ENCODE measurements at places on chromosomes 13 and 19.

DNA sequence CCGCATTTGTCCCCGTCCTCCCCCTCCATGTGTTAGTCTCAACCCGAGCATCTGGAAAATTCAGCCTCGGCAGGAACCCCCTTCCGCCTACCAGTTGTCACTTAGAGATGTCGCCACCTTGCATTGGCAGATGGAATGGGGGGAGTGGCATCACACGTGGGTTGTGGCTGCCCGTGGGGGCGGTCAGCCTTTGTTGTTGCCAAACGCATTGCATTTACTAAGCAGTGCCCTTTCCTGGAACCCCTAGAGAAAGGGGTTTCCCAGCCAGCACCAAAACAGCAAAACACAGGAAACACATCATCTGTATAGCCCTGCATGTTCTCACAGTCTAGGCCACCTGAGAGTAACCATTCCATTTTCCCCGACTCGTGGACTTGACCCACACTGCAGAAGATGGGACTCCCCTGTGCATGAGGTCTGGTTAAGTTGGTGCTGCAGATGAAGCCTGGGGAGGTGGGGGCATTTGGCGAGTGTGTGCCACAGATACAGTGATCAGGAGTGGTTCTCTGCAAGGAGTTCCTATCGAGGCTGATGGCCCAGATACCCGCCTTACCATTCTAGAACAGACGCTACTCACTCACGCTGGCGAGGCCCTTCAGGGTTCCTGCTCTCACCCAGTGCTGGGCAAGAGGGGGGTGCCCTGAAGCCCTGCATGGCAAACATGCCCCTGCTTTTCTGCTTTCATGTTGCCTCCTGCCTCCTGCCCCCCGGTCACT, 38.3 kb downstream of the TMED1 start:
- DNase-seq: no peak
- peaks cover 8% of the 10 kb centered on the region for H3K4me1 ChIP-seq
- H3K4me3 ChIP-seq: no peak overlapping the region
- peak overlapping the region; percentile 72 for H3K27ac ChIP-seq

DNA sequence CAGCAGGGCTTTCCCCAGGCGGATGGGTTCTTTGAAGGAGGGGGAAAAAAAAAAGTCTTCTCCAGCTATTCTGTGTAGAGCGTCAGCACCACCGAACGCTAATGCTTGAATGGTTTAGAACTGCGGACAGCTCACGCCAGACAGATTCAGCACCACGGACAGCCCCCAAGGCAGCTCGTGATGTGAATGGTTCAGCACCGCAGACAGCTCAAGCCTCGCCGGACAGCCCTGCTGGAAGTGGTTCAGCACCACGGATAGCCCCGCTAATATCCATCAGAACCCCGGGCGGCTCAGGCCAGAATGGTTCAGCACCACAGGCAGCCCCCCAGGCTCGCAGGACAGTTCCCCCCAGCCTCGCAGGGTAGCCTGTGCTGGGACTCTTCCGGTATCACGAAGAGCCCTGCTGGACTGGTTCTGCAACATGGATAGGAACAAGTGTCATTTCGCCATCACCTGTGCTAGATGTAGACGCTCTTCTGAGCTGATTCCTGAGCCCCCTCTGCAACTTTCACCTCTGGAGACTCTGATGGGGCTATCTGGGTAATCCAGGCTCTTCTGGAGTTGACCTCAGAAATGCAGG, 4.9 kb upstream of the SMIM17 start:
- H3K4me1 ChIP-seq: no peaks in the 10 kb centered on the region
- H3K36me3 ChIP-seq: peaks cover 26% of the 10 kb centered on the region
- peak; percentile 15 for DNase-seq
- H3K27ac ChIP-seq: no peak overlapping the region

GRCh38 chr13:49455007-49455398, 10.9 kb downstream of the SETDB2 start:
- H3K27ac ChIP-seq: no peak overlapping the region
- H3K36me3 ChIP-seq: peaks cover 15% of the 10 kb centered on the region
- no peak for DNase-seq
- no peaks in the 10 kb centered on the region for H3K27me3 ChIP-seq
- no peak overlapping the region for H3K4me3 ChIP-seq

- H3K36me3 ChIP-seq: no peaks in the 10 kb centered on the region
- peaks cover 27% of the 10 kb centered on the region for H3K27me3 ChIP-seq
- no peak overlapping the region for H3K4me3 ChIP-seq
- H3K4me1 ChIP-seq: peaks cover 12% of the 10 kb centered on the region
Measured at GRCh38 chr19:55348317-55349034, 6.0 kb downstream of the COX6B2 start.

- peaks cover 76% of the 10 kb centered on the region for H3K4me1 ChIP-seq
- peak; percentile 97 for DNase-seq
- peak overlapping the region; percentile 94 for H3K27ac ChIP-seq
- no peaks in the 10 kb centered on the region for H3K27me3 ChIP-seq
Measured at GRCh38 chr19:49340069-49340864, 5.1 kb downstream of the CD37 start.

GRCh38 chr13:38409771-38410170, 60.1 kb downstream of the UFM1 start:
- no peak overlapping the region for H3K4me3 ChIP-seq
- H3K27ac ChIP-seq: no peak overlapping the region
- no peaks in the 10 kb centered on the region for H3K4me1 ChIP-seq
- H3K27me3 ChIP-seq: peaks cover 7% of the 10 kb centered on the region
- DNase-seq: no peak
- H3K36me3 ChIP-seq: no peaks in the 10 kb centered on the region

DNA sequence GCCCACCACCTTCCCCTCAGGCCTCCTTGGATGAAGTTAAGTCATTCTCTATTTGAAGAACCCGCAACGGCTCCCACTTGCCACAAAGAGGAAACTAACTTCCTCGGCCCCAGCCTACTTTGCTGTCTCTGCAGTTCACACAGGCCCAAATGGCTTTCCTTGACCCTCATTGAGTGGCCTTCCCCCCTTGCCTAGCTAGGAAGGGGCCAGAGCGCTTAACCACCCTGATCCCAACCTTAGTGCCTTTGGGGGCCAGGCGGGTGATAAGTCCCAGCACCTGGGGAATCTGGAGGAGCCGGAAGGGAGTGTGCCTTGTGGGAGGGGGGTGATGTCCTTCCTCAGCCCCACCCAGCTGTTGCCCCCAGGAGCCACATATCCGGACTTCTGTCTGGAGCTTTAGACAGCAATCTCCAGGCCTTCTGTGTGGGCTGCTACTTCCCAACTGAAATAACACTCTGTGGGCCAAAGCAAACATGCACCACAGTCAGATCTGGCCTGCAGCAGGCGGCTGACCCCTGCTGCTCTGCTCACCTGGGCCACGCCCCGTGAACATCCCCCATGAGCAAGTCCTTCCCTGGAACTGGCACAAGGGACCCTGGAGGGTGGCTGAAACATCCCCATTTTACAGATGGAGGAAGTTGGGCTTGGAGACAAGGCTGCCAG, 10.5 kb downstream of the NECTIN2 start:
- no peak for DNase-seq
- no peak overlapping the region for H3K27ac ChIP-seq
- no peaks in the 10 kb centered on the region for H3K36me3 ChIP-seq

GRCh38 chr13:37340901-37341670, 235.6 kb upstream of the CSNK1A1L start:
- H3K27me3 ChIP-seq: no peaks in the 10 kb centered on the region
- H3K4me3 ChIP-seq: no peak overlapping the region
- no peaks in the 10 kb centered on the region for H3K36me3 ChIP-seq

- H3K4me1 ChIP-seq: peaks cover 6% of the 10 kb centered on the region
- no peak overlapping the region for H3K4me3 ChIP-seq
- no peak overlapping the region for H3K27ac ChIP-seq
- H3K36me3 ChIP-seq: peaks cover 6% of the 10 kb centered on the region
- H3K27me3 ChIP-seq: peaks cover 47% of the 10 kb centered on the region
Measured at GRCh38 chr19:11278670-11279069, 16.3 kb upstream of the DOCK6 start.

- no peaks in the 10 kb centered on the region for H3K4me1 ChIP-seq
- no peak overlapping the region for H3K27ac ChIP-seq
- no peaks in the 10 kb centered on the region for H3K36me3 ChIP-seq
- DNase-seq: no peak
- H3K4me3 ChIP-seq: no peak overlapping the region
Measured at GRCh38 chr19:46125447-46125846, 959 bp upstream of the IGFL3 start.

DNA sequence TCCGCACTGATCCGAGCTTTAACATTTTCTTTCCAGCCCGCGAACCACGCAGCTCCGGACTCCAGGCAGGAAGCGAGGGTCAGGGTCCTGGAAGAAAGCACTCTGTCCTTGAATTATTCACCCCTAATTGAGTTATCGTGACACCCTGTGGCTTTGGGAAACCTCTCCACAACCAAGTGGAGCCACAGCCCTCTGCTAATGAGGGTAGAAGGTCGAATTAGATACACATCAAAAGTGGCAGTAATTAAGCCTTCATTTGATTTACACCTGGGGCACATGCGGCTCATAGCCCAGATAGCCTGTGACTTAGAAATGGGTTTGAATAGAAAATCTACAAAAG, 15.9 kb upstream of the RNF17 start:
- H3K27ac ChIP-seq: no peak overlapping the region
- no peaks in the 10 kb centered on the region for H3K36me3 ChIP-seq
- peaks cover 77% of the 10 kb centered on the region for H3K27me3 ChIP-seq
- peak overlapping the region; percentile 47 for H3K4me3 ChIP-seq
- DNase-seq: no peak

DNA sequence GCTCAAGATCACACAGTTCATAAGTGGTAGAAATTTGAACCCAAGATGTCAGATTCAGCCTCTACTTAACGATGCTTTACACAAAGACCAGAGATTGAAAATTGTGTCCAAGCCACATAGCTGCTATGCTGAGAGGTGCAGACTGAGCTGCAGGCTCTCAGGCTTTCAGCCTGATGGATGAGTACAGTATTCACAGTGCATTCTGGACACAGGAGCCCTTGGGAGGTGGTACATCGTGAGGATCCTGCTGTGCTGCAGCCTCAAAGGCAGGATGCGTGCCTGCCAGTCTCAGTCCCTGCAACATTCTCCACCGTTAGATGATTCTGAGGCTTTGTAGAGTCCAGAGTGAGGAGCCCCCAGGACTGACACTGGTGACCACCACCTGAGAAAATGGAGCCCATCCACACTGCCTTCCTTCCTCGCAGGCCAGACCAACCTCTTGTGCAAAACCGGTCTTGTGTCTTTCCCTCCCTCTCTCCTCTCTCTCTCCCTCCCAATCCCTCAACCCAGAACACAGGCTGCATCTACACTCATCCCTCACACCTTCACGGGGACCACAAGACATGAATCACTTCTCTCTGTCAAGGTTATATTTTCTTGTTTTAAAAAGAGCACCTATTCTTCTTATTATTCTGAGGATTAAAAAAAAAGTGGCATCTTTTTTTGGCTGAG, 203.4 kb upstream of the ZNF507 start:
- no peak overlapping the region for H3K27ac ChIP-seq
- no peak overlapping the region for H3K4me3 ChIP-seq
- H3K4me1 ChIP-seq: no peaks in the 10 kb centered on the region
- no peak for DNase-seq
- H3K27me3 ChIP-seq: no peaks in the 10 kb centered on the region

GRCh38 chr13:43293008-43293407, 269.6 kb downstream of the DNAJC15 start:
- H3K4me3 ChIP-seq: no peak overlapping the region
- no peak for DNase-seq
- H3K4me1 ChIP-seq: no peaks in the 10 kb centered on the region
- H3K36me3 ChIP-seq: no peaks in the 10 kb centered on the region
- H3K27ac ChIP-seq: no peak overlapping the region

GRCh38 chr19:4710281-4710600, 13.4 kb downstream of the DPP9 start:
- peaks cover 16% of the 10 kb centered on the region for H3K36me3 ChIP-seq
- H3K27ac ChIP-seq: no peak overlapping the region
- H3K4me3 ChIP-seq: no peak overlapping the region
- no peaks in the 10 kb centered on the region for H3K27me3 ChIP-seq
- H3K4me1 ChIP-seq: peaks cover 4% of the 10 kb centered on the region

DNA sequence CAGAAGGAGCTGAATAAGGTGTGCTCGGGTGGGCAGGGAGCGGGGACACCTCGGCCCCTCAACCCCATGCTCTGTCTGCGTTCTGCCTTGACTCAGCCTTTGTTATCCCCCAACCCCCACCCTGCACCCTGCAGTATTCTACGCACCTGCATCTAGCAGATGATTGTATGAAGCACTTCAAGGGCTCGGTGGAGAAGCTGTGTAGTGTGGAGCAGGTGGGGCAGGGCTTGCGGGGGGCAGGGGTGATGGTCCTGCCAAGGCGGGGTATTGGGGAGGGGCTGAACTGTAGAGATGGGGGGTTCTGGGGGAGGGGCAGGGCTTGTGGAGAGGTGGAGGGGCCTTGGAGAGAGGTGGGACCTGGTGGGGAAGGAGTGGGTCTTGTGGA, 6.1 kb downstream of the STXBP2 start:
- no peaks in the 10 kb centered on the region for H3K27me3 ChIP-seq
- peaks cover 18% of the 10 kb centered on the region for H3K36me3 ChIP-seq
- no peak for DNase-seq
- peaks cover 31% of the 10 kb centered on the region for H3K4me1 ChIP-seq
- H3K4me3 ChIP-seq: no peak overlapping the region

GRCh38 chr19:55451965-55452748, 9.1 kb upstream of the SHISA7 start:
- H3K4me3 ChIP-seq: peak overlapping the region; percentile 81
- DNase-seq: no peak
- H3K4me1 ChIP-seq: peaks cover 7% of the 10 kb centered on the region
- peaks cover 5% of the 10 kb centered on the region for H3K36me3 ChIP-seq
- no peak overlapping the region for H3K27ac ChIP-seq

DNA sequence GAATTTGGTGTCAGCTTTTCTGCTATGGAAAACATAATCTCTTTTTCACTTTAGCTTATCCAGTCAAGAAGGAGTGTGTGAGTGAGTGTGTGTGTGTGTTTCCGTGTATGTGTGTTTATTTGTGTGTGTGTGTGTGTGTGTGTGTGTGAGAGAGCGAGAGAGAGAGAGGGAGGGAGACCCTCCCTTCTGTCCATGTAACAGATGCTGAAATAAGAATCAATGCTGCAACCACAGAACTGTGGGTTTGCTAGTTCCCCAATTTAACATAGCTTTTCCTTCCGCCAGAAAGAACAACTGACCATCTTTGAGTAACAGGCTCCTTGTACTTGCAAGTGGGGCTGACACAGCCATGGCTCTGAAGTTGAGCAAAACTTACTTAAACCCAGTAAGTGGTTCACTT, 5.2 kb downstream of the LCP1 start:
- H3K4me1 ChIP-seq: peaks cover 78% of the 10 kb centered on the region
- H3K4me3 ChIP-seq: peak overlapping the region; percentile 90
- H3K36me3 ChIP-seq: peaks cover 11% of the 10 kb centered on the region
- peak overlapping the region; percentile 97 for H3K27ac ChIP-seq
- DNase-seq: peak; percentile 73
- H3K27me3 ChIP-seq: no peaks in the 10 kb centered on the region

Measured in naive B cell (primary cell).